HTR-8/SVneo (cell line): ENCODE measurements at places on chromosomes 6 and 20.

- no peak for DNase-seq
Observed at GRCh38 chr20:31606804-31607639, 1.9 kb downstream of the ID1 start.

- DNase-seq = no peak
Observed at GRCh38 chr20:14715400-14715799, 378.0 kb upstream of the FLRT3 start.

DNA sequence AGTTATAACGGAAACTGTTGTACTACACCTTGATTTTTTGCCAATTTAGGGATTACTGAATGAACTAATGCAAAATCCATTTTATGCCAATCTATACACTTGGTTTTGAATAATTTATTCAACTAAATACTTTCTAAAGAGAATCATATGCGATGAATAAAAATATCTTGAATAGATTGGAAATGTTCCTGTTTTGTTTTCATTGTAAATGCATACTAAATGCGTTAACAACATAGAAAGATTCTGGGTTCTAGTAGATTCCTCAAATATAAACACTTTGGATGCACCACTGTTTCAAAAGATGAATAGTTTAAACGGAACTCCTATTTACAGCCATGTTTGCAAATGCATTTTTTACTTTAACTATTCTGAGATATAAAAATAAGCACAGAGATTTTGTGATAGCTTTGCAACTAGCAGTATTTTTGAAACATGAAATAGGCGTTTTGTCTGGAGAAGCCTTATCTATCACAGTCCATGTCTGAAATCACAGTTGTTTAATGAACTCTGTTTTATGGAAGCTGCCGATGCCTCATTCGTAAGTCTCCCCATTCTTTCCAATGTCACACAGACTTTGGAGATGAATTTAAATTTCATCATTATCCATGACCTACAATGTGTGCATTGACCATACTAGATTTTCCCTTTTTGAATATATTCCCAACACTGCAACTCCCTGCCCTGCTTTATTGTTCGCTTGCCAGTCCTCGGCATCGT, 277.7 kb upstream of the QKI start:
- no peak for DNase-seq

- no peak for DNase-seq
Observed at GRCh38 chr20:20843982-20844381, 131.5 kb upstream of the RALGAPA2 start.

- no peak for DNase-seq
Observed at GRCh38 chr20:63490416-63490815, 8.5 kb downstream of the EEF1A2 start.

GRCh38 chr6:51644426-51644825, 443.0 kb downstream of the PKHD1 start:
- no peak for DNase-seq

DNA sequence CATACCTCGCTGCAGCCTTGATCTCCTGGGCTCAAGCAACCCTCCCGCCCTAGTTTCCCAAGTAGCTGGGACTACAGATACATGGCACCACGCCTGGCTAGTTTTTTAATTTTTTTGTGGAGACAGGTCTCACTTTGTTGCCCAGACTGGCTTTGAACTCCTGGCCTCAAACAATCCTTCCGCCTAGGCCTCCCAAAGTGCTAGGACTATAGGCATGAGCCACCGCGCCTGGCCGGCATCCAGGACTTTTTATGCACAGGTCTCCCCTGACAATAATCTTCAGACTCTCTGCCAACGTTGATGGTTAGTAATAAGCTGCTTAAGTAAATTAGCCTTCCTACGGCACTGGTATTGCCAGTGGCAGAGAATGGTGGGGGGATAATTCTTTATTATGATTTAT, 110.5 kb upstream of the MTHFD1L start:
- DNase-seq = no peak

- DNase-seq = no peak
Observed at GRCh38 chr6:170005665-170006064, 254.2 kb downstream of the ERMARD start.

DNA sequence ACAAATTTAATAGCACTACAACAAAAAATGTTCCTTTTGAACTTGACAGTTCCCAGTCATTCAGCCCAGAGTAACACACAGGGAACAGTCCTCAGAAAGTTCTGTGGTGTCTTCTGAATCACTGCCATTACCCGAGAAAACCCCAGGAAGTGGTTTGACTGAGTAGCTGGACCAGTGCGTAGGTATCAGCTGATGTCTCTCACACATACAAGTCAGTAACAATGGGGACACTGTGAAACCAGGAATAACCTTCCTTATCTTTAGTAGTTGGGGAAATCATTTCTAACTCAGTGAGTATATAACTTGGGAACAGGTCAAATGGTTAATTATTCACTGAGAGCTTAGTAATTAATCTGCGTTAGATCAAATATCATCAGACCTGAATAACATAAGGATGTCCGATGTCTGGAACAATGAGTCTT, 73.1 kb downstream of the HIVEP2 start:
- no peak for DNase-seq

DNA sequence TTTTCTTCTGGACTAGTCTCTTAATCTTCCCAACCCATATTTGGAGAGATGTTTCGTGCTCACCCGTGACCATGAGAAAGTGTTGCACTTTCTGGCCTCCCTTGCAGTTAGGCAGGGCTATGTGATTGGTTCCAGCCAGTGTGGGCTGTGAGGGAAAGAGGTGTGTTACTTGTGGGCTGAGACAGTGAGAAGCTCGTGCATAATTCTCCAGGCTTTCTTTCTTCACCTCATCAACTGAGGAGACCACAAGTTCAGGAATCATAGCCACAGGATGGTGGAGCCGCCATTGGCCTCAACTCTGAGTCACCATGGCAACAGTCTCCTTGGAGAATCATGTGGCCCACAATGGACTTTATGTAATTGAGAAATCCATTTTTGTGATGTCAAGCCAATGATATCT, 57.5 kb upstream of the FUCA2 start:
- no peak for DNase-seq

DNA sequence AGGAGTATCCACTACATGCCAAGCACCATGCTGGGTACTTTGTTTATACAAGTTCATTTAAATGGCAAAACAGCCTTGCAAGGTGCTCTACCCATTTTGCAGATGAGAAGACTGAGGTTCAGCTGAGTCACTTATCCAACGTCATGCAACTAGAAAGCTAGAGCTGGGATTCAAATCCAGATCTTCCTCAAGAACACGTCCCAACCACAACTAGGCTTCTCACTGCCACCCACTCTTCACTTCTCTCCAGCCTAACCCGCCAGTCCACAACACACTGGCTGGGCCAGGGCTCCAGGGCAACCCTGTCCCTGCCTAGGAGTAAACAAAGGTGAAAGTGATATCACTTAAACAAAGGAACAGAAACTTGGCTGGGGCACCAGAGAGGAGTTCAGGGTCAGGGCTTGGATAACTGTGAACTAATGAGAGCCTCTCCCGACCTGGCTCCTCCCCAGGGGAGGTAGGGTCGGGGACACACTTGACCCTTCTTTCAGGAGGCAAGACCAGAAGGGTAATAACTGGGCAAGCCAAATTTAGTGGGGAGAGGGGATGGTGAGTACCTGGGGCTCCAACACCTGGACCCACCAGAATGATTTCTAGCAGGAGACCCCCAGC, 7.9 kb downstream of the SDC4 start:
- DNase-seq = no peak

DNA sequence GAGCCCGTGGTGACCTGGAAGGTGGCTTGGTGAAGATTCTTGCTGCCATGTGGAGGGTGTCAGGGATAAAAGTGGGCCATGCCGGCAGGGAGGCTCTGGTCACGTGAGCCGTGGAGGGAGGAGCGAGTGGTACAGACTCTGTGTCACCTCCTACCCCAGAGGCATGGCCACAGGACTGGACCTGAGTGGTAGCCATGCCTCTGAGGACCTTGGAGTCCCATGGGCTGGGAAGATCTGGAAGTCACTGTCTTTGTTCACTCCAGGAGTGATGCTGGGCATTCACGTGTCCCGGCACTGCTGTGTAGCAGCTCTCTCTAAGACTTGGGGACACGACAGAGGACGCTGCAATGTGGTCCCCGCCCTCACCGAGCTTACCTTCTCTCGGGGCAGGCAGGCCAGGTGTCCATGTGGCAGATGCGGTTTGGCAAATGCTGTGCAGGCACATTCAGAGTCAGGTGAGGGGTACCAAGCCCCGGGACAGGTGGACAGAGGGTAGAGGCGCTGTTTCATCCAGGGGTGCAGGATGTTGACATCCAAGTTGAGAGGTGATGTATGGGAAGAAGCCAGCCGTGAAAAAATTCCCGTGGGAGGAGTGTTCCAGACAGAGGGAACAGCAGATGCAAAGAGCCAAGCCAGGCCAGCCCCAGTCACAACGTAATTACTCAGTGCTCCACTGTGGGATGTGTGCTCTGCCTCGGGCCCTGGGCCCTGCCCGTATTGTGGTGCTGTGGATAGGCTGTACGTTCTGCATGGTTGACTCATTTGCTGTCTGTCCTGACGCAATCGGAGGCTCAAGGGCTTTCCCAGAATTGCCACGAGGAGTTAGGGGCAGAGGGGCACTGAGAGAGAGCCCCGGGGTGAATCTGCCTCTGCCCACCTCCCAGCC, 307.8 kb downstream of the TAF4 start:
- DNase-seq = no peak

- no peak for DNase-seq
Observed at GRCh38 chr6:112122756-112123155, 35.4 kb downstream of the FAM229B start.

DNA sequence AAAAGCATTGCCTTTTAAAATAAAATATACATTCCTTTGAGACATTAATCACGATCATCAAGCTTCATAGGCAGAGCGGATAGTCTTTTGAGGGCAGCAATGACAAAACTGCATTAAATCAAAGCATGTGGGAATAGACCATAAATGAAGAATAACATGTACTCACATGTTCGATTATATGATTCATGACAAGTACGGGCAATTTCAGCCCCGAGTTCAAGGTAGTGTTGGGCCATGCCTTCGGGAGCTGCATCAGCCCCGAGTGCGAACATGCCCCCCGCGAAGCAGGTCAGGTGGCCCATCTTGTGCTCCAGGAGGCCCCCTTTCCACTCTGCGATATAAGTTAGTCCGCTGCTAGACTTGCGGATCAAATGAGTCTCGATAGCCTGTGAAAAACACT, 111.0 kb upstream of the FAM184A start:
- no peak for DNase-seq

- DNase-seq = peak; percentile 8
Observed at GRCh38 chr6:87473419-87473903, 687 bp downstream of the SLC35A1 start.

- DNase-seq = no peak
Observed at GRCh38 chr6:14337152-14337551, 219.6 kb downstream of the CD83 start.

GRCh38 chr6:136723780-136724179, 68.5 kb downstream of the MAP3K5 start:
- no peak for DNase-seq

GRCh38 chr6:4661391-4661790, 114.8 kb upstream of the CDYL start:
- DNase-seq = no peak

- DNase-seq = no peak
Observed at GRCh38 chr6:52304983-52305390, 20.4 kb upstream of the MCM3 start.

GRCh38 chr6:149112976-149113375, 204.5 kb upstream of the TAB2 start:
- no peak for DNase-seq

DNA sequence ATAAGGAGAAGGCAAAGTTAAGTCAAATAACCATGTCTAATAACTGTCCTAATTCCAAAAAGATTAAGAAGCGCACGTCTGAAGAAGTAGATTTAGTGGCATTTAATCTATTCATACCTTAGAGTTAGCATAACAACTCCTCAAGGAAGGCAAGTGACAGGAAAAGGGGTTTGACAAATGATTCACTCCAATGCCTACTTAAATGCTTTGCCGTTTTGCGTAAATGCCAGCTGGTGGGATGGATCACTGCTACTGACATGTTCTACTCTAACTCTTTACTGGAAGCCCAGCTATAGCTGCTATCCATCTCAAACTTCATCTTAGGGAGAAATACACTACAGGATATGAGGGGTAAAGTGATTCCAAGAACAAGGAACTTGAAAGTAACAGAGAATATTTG, 347.3 kb upstream of the RUNX2 start:
- no peak for DNase-seq

DNA sequence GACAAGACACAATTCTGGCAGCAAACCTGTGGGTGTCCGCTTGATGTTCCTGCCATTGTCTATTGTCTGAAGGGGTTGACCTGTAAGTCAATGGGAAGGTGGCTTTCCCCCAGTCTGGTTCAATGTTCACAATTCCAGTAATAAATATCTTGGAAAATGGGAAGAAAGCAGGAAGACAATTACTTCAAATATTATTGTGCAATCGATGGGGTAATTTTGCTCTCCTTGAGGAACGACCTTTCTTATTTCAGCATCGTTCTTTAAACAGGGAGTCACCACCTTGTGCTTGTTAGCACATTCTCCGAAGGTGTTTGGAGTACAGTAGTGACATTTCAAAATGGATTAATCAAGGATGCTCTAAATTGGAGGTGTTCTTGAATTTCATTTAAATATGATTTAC, 136.9 kb downstream of the BTBD3 start:
- no peak for DNase-seq

- DNase-seq = no peak
Observed at GRCh38 chr6:152312434-152312833, 324.7 kb downstream of the SYNE1 start.

DNA sequence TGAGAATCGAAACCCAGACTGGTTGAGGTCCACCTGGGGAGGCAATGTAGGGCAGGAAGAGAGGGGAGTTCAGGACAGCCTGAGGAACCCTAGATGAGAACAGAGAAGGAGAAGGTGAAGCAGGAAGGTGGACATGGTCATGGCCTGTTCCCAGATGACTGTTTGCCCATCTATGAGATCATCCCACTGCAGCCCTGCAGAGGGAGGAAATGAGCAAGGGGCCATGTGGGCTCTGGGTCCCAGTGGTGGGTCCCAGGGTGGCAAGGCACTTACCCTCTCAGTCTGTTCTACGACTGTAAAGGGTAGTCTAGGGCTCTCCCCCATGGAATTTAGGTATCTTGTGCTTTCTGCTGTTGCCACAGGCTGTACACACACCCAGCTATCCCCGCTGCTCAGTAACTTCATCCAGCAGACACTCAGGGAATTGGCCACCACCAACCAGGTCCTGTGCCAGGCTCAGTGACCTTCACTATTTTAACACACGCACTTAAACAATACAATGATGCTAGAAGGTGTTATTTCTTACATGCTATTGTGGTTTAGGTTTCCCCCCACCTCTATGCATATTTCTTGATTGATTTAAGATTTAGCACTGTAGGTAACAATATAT, 89.8 kb downstream of the TOX2 start:
- no peak for DNase-seq

- DNase-seq = no peak
Observed at GRCh38 chr6:41724586-41725501, 10.6 kb downstream of the TFEB start.

DNA sequence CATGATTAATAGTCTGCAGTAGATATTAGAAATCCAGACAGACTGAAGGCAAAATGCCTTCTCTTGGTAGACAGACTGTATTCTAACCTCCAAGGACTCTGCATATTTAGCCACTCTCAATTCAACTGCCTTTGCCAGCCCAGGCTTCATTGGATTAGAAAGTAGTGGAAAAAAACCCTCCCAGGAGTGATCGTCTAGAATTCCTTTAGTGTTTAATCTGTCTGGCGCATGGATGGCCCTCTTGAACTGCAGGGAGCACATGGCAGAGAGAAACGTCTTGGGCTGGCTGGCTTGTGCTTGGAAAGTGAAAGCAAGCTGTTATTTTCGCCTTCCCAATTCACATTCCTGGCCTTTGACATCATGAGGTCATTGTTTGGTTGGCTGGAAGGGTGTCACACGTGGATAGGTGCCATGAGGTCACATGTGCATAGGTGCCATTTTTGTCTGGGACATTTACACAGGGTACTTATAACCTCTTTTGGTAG, 30.9 kb upstream of the NEDD9 start:
- peak; percentile 54 for DNase-seq
